ENCODE measurements at places on chromosomes 1 and 21.
A peak's percentile ranks its signal among the peaks of the same experiment; 100 is the strongest.

- no peak for DNase-seq
Observed at GRCh38 chr1:10613340-10613739, 138.6 kb downstream of the PEX14 start.

- DNase-seq, result no peak
Observed at GRCh38 chr1:50851466-50851865, 108.6 kb downstream of the FAF1 start.

- no peak for DNase-seq
Observed at GRCh38 chr1:66951513-66951912, 26.7 kb downstream of the MIER1 start.

GRCh38 chr1:10389271-10389973 lies 9.4 kb upstream of the PGD start:
- no peak for DNase-seq

DNA sequence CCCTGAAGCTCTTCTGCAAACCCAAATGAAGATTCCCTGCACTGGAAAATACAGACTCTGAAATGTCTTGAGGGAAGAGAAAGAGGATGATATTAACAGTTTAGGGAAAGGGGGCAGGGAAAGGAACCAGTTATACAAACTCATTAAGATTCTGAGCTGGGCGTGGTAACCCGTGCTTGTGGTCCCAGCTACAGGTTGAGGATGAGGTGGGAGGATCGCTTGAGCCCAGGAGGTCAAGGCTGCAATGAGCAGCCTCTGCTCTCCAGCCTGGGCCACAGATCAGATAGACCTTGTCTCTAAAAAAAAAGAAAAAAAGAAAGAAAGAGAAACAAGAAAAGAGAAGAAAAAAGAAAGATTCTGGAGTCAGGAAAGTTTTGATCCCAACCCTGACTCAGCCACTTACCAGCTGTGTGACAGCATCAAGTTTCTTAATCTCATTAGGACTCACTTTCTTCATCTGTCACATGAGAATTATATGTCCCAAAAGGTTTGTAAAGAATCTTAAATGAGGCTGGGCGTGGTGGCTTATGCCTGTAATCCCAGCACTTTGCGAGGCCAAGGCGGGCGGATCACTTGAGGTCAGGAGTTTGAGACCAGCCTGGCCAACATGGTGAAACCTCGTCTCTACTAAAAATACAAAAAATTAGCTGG lies 53.9 kb downstream of the OPTC start:
- no peak for DNase-seq

- DNase-seq, result no peak
Observed at GRCh38 chr1:230591678-230592077, 50.6 kb upstream of the COG2 start.

- DNase-seq, result no peak
Observed at GRCh38 chr21:24436236-24436635, 1171.0 kb downstream of the MRPL39 start.

- peak; percentile 6 for DNase-seq
Observed at GRCh38 chr1:54052431-54052933, 522 bp downstream of the TMEM59 start.

Measured in activated CD8-positive, alpha-beta memory T cell treated with anti-CD3 and anti-CD28 coated beads for 1 hour (primary cell).